Chondrocyte (in vitro differentiated cells): ENCODE measurements at places on chromosomes 6 and 20. TPM values are rescaled to one million over a fixed set of nuclear protein-coding genes. Genes with fewer than 3 reads are reported as not detected.

Gene CTCFL
- total RNA-seq, result not detected in 3 replicates

Gene C6orf15
- 0.37 TPM in 1 of 3 replicates, not detected in the others for total RNA-seq

Gene HLA-DQA1
- total RNA-seq, result not detected in 3 replicates

Gene ZNF311
- 0.41 to 0.80 TPM (median 0.52 TPM) in 3 replicates for total RNA-seq

Gene BLOC1S5
- total RNA-seq, result 9.4 to 10.2 TPM (median 10.0 TPM) in 3 replicates

Gene HLA-DMB
- not detected in 3 replicates for total RNA-seq

Gene HDGFL1
- total RNA-seq, result not detected in 3 replicates

Gene PTPRT
- not detected in 3 replicates for total RNA-seq

GRCh38 chr6:86959656-86960055 is 22.3 kb downstream of the HTR1E start:
- no peak overlapping the region for H3K27ac ChIP-seq
- DNase-seq, result no peak
- H3K27me3 ChIP-seq, result peaks cover 7% of the 10 kb centered on the region
- no peak overlapping the region for H3K4me3 ChIP-seq

DNA sequence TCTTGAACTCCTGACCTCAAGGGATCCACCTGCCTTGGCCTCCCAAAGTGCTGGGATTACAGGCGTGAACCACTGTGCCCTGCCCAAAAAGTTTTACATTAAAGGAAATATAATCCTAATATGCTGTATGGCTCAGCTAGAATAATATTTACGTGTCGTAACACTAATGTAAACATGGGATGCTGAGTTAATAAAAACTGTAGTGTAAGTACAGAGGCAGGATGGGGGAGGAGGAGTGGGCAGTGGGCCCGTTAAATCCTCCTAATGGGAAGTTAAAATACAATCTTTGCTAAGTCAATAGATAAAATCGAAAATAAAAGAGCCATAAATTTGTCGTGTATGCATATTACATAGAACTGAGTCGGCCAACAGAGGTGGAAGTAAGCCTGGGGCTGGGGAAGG is 12.1 kb upstream of the IP6K3 start:
- no peak overlapping the region for H3K4me3 ChIP-seq
- no peaks in the 10 kb centered on the region for H3K27me3 ChIP-seq
- no peak overlapping the region for H3K27ac ChIP-seq

DNA sequence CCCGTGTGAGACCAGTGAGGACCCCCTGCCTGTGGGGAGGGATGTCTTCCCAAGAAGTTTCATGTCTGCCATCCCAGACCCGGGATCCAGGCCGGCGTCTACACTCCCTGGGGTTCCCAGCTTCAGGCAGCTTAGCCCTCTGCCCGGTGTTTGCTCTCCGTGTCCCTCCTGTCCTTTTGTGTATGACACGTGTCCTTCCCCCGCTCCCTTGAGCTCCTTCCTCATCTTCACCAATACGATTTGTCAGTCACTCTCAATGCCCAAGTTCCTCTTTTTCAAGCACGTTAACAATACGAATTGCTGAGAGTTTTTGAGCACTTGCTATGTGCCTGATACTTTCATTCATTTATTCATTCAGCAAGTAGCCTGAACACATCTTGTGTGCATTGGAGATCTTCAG is 115.6 kb upstream of the PTPN1 start:
- no peaks in the 10 kb centered on the region for H3K36me3 ChIP-seq
- H3K27ac ChIP-seq, result no peak overlapping the region
- no peak overlapping the region for H3K4me3 ChIP-seq
- H3K4me1 ChIP-seq, result peaks cover 29% of the 10 kb centered on the region

DNA sequence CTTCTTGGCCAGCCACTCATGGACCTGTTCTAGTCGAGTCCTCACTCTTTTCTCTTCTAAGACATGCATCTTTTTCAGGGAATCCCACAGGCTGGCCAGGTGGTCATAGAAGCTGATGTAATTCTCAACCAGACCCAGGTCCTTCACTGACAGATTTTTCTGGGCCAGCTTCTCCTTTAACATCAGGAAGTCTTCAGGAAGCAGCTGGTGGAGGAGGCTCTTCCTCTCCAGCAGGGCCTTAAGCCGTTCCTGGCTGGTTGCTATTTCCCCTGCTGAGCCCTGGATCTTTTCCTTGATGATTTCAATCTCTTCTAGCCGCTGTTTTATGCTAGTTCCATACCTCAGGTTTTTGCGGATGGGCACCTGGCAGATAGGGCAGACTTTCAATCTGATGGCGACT is 28.6 kb downstream of the DDX27 start:
- DNase-seq, result peak; percentile 15
- no peak overlapping the region for H3K4me3 ChIP-seq
- H3K27ac ChIP-seq, result no peak overlapping the region

DNA sequence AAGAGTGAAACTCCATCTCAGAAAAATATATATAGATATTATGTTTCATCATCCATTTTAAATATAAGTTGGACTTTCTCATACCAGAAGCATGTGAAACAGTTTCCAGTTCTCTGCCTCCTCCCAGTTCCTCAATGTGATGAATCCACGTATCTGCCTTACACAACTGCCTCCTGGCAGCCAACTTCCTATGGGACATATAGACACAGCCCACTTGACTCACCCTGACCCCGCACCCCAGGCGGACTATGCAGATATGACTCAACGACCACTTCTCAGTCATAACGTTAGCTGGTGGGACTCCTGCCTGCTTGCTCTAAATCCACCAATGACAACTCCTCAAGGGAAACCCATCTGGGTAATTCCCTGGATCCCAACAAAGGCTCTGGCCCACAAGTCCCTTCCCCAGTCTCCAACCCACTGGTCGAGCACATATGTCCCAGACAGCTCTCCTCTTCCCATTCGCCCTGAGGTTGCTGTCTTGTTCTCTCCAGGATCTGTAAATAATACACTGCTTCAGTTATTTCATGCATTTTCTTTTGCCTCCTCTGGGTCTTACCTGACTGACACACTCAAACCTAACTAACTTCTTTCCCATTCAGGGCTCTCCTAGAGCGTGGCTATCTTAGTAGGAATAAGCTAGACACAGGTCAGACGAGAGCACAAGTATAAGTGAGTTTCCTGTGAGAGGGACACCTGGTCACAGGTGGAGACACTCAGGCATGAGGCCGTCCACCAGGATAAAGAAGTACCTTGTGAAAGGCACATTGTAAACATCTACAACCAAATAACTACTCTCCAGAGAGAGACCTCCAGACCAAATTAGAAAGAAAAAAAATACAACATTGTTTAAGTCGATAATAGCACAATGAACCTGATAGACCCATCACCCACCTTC is 548.5 kb downstream of the CD83 start:
- H3K4me3 ChIP-seq, result no peak overlapping the region
- no peaks in the 10 kb centered on the region for H3K36me3 ChIP-seq
- DNase-seq, result no peak

DNA sequence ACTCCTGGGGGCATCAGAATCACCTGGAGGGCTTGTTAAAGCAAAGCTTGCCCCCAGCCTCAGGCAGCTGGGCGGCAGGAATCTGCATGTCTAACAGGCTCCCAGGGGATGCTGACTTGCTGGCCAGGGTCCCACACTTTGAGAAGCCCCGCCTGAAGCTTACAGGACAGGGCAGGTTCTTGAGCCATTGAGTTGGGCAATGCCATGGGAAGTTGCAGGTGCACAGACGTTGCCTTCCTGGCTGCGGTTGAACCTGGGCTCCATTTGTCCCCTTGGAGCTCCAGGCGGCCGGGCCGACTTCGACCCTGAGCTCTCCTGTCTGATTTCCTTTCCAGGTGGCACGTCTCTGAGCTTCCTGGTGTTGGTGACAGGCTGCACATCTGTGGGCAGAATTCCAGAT is 46.8 kb downstream of the SYNJ2 start:
- H3K36me3 ChIP-seq, result peaks cover 3% of the 10 kb centered on the region
- H3K27me3 ChIP-seq, result no peaks in the 10 kb centered on the region
- peak overlapping the region; percentile 99 for H3K27ac ChIP-seq
- peak; percentile 79 for DNase-seq
- no peak overlapping the region for H3K4me3 ChIP-seq

- no peak overlapping the region for H3K4me3 ChIP-seq
- no peak overlapping the region for H3K27ac ChIP-seq
- H3K4me1 ChIP-seq, result no peaks in the 10 kb centered on the region
- H3K27me3 ChIP-seq, result no peaks in the 10 kb centered on the region
- no peaks in the 10 kb centered on the region for H3K36me3 ChIP-seq
These were observed 132.7 kb upstream of the EYA4 start for GRCh38 chr6:133108419-133108818.

GRCh38 chr20:20342066-20342465 is 25.8 kb upstream of the INSM1 start:
- H3K4me1 ChIP-seq, result no peaks in the 10 kb centered on the region
- H3K27me3 ChIP-seq, result peaks cover 13% of the 10 kb centered on the region
- no peak overlapping the region for H3K27ac ChIP-seq
- H3K4me3 ChIP-seq, result no peak overlapping the region
- no peaks in the 10 kb centered on the region for H3K36me3 ChIP-seq

GRCh38 chr6:128024969-128025368 is 124.1 kb upstream of the THEMIS start:
- no peaks in the 10 kb centered on the region for H3K36me3 ChIP-seq
- no peaks in the 10 kb centered on the region for H3K4me1 ChIP-seq
- no peak for DNase-seq

- no peak overlapping the region for H3K27ac ChIP-seq
- H3K27me3 ChIP-seq, result no peaks in the 10 kb centered on the region
- peaks cover 2% of the 10 kb centered on the region for H3K36me3 ChIP-seq
- no peak overlapping the region for H3K4me3 ChIP-seq
- no peaks in the 10 kb centered on the region for H3K4me1 ChIP-seq
These were observed 4.7 kb downstream of the ZMYND8 start for GRCh38 chr20:47351643-47352331.

DNA sequence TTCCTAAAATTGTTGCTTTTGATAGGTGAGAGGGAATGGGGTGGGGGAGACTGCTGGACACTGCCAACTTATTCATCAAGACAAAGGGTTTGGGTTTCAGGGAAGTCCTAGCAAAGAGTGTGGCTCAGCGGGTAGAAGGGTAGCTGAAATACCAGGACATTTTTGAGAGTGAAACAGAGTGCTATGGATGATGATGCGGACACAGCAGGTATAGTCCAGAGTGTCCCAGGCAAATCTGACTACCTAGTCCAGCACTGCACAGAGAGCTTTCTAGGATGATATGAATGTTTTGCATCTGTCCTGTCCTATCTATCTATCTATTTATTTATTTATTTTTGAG is 154.3 kb downstream of the BCAS1 start:
- H3K27ac ChIP-seq, result peak overlapping the region; percentile 93
- H3K27me3 ChIP-seq, result no peaks in the 10 kb centered on the region
- peaks cover 41% of the 10 kb centered on the region for H3K4me1 ChIP-seq
- H3K4me3 ChIP-seq, result peak overlapping the region; percentile 87
- DNase-seq, result no peak

GRCh38 chr20:51037532-51038115 is 14.7 kb upstream of the KCNG1 start:
- no peak for DNase-seq
- H3K27ac ChIP-seq, result no peak overlapping the region
- no peak overlapping the region for H3K4me3 ChIP-seq
- H3K4me1 ChIP-seq, result peaks cover 38% of the 10 kb centered on the region

GRCh38 chr6:32665661-32666060 is 796 bp downstream of the HLA-DQB1 start:
- H3K27me3 ChIP-seq, result peaks cover 69% of the 10 kb centered on the region
- no peak for DNase-seq
- H3K36me3 ChIP-seq, result no peaks in the 10 kb centered on the region
- no peak overlapping the region for H3K4me3 ChIP-seq
- H3K27ac ChIP-seq, result no peak overlapping the region
